ENCODE measurements at places on chromosomes 16 and 17.
A peak's percentile ranks its signal among the peaks of the same experiment; 100 is the strongest.

DNA sequence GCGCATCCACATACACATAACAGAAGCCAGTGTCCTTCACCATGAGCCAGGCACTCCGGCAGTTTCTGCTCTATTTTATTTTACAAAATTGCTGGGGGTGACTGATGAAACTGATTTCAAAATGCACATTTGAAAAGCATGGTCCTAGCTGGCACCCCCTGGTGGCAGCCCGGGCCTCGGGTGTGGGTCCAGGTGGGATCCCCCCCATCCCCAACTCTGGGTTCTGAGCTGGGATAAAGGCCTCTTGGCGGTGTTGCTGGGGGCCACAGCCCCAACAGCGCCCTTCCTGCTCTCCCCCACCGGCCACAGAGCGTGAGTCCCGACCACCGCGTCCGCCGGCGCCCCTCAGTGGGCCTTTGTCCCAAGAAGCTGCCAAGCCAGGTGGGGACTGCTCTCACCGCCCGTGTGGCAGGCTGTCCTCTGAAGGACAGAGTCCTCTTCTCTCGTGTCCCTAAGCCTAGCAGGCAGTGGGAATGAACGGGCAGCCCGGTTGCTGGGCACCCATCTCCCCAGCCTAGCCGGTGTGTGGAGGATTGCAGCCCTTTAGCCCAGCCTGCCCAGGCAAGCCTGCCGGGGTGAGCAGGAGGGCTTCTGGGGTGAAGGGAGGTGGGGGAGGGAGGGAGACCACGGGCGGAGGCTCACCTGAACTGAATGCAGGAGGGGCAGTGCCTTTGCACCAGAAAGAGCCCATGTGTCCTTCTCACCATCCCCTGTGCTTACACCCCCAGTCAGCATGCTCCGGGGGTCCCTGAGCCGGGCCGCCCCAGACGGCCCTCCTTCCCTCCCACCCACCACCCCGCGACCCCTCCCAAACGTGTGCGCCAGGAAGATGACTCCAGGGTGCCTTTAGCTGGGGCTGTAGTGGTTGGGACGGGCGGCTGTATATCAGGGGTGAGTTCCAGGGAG lies 898 bp downstream of the SNAI3 start:
- DNase-seq, result peak; percentile 81

DNA sequence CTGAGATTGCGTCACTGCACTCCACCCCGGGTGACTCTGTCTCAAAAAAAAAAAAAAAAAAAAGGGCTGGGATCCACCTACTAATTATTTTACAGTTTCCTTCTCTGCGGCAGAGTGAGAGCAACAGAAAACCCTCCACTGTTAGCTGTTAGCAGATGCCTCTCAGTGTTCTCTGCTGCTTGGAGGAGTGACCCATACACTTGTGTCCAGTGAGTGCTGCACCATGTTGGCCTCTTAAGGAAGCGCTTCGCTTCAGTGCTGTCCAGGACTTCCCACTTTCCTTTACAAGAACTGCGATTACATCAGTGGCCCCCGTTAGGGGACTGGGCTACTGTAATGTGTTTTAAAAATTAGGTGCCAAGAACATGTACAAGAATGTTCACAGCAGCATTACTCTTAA lies 18.4 kb upstream of the CLEC18B start:
- DNase-seq, result no peak

GRCh38 chr17:40072735-40073346 lies 10.1 kb downstream of the THRA start:
- DNase-seq, result no peak

DNA sequence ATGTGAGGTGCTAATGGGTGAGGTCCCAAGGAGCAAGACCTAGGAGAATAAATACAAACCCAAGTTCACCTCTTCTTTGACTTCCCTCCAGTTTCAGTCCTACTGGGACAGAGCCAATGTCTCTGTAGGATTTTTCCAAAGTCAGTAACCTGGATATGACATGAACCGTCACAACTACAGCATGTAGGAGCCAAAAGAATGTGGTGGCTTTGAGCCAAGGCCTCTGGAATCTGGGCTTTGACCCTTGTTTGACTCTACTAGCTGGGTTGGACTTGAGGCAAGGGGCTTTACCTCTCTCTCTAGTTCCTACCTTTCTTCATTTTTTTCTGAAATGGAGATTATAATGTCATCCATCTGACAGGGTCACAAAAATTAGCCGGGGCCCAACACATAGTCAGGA lies 91.4 kb downstream of the CACNG3 start:
- DNase-seq, result no peak

GRCh38 chr16:22927306-22927705 lies 113.3 kb downstream of the HS3ST2 start:
- DNase-seq, result no peak

- DNase-seq, result no peak
These were observed 694.7 kb upstream of the SALL1 start for GRCh38 chr16:51845586-51846305.

DNA sequence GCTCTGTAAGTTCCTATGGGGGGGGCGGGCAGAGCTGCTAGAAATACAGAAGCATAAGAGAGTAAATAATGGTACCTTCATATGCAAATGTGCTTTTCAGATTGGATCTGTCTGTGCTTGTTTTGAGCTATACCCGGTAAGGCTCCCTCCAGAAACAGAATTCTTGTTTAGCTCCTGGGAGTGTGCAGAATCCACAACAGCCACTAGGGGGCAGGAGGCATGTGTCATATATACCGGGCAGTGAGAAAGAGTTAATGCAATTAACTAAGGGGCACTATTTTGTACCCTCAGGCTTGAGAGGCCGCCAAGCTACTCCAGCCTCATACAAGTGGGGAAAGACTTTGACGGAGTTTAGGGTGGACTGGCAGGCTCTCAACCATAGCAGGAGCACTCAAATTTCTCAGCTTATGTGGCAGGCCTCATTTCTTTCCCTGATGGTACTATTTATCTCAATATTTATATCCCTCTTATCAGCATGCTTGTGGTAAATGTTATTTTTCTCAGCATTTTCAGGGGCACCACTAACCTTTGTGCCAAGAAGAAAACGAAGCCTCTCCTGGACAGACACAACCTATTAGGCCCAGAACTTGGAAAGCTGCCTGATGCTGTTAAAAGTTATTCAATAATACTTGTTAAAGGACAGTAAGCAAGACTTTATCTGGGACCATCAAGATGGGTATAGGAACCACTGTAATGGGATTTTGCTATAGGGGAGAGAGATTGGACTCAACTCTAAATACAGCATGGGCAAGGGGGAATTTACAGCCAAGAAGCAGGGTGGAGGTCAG lies 10.7 kb upstream of the CENPV start:
- peak; percentile 71 for DNase-seq

- DNase-seq, result no peak
These were observed 33.0 kb upstream of the FOXJ1 start for GRCh38 chr17:76174037-76174436.

DNA sequence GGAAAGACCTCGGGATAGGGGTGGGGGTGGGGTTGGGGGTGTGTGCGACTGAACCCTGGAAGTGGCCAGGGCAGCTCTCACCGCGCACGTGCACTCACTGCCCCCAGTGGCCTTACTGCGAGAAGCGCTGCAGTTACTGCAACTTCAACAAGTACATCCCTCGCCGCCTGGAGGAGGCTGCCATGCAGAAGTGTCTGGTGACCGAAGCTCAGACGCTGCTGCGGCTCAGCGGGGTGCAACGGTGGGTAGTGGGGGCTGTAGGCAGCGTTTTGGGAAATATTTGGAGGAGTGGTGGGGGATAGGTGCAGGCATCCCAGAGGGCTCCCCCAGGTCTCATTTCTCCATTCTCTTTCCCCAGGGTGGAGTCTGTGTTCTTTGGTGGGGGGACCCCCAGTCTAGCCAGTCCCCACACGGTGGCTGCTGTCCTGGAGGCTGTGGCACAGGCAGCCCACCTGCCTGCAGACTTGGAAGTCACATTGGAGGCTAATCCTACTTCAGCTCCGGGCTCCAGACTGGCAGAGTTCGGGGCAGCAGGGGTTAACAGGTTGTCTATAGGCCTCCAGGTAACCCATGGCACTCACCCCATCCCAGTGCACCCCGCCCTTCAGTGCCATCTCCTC lies 972 bp downstream of the RSAD1 start:
- no peak for DNase-seq

GRCh38 chr16:3454093-3454492 lies 10.6 kb downstream of the NAA60 start:
- DNase-seq, result no peak

DNA sequence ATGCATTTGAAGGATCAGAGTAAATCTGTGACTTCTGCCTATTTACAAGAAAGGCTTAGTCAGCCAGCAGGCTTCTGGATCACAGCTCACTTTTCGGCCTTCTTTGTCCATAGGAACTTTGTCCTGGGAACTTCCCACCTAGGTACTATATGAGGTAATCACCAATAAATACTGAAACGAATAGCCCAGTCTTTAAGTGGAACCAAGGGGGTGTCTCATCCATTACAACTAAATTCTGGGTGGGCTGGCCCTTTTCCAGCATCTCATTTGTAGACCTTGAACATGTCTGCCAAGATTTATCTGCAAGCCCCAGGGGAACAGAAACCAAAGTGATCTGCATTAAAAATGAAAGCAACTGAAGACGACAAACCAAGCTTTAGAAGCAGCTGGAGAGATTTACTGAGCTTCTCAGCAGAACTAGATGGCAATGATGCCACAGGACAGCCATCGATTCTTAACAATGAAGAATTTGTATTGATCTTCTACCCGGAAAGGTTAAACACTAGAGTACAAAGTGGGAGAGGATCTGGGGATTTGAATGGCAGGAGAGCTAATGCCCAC lies 55.5 kb downstream of the SNX11 start:
- DNase-seq, result no peak

DNA sequence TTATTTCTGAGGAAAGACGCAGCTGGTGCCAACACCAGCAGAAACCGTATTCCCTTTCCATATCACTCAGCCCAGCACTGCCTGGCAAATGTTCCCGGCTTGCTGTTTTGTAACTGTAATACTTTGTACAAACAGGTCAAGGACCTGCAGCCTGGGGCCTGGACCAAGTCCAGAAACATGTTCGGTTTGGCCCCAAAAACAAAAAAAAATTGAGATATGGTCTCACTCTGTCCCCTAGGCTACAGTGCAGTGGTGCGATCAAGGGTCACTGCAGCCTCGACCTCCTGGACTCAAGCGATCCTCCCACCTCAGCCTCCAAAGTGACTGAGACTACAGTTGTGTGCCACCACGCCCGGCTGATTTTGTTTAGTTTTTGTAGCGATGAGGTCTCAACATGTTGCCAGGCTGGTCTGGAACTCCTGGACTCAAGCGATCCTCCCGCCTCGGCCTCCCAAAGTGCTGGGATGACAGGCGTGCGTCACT lies 1.2 kb downstream of the HAGH start:
- peak; percentile 21 for DNase-seq

GRCh38 chr17:41521574-41522261 lies 3.0 kb upstream of the KRT15 start:
- DNase-seq, result no peak

- no peak for DNase-seq
These were observed 4.7 kb downstream of the HS3ST6 start for GRCh38 chr16:1913327-1914083.

GRCh38 chr16:58422809-58423208 lies 30.5 kb downstream of the GINS3 start:
- no peak for DNase-seq

DNA sequence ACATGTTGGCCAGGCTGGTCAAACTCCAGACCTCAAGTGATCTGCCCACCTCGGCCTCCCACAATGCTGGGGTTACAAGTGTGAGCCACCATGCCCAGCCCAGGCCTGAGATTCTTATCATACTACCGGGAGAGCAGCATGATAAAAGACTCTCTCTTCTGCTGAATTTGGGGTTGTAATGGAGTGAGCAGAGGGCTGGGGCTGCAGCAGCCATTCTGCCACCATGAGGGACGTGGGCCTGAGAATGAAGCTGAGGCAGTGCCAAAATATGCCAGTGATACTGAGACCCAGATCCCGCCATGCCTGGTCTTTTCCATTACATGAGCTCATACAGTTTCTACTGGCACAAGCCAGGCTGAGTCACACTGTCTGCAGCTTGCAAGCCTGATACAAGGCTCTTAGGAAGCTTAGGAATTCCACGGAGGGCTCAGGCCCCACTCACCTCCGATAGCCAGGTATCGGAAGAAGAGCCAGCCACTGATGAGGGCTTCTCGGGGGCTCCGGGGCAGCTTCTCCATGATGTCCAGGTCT lies 19.6 kb upstream of the P2RX1 start:
- DNase-seq, result no peak

GRCh38 chr17:81018044-81018802 lies 16.7 kb upstream of the BAIAP2 start:
- DNase-seq, result peak; percentile 68

DNA sequence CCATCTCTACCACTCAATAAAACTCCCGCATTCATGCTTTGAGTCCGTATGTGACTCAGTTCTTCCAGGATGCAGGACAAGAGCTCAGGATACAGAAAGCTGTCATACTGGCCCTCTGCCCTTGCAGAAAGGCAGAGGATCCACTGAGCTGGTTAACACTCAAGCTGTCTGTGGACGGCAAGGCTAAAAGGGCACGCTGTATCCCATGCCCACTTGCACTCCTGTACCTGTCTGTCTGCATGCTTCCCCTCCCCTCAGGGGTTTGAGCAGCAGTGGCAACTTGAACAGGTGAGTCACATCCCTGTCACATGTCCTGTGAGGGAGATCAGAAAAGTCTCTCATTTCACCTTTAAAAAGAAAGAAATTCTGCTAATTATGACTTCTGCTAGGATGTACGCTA lies 293.8 kb downstream of the HS3ST3B1 start:
- no peak for DNase-seq

GRCh38 chr17:3905017-3905520 lies 11.2 kb downstream of the P2RX1 start:
- no peak for DNase-seq

DNA sequence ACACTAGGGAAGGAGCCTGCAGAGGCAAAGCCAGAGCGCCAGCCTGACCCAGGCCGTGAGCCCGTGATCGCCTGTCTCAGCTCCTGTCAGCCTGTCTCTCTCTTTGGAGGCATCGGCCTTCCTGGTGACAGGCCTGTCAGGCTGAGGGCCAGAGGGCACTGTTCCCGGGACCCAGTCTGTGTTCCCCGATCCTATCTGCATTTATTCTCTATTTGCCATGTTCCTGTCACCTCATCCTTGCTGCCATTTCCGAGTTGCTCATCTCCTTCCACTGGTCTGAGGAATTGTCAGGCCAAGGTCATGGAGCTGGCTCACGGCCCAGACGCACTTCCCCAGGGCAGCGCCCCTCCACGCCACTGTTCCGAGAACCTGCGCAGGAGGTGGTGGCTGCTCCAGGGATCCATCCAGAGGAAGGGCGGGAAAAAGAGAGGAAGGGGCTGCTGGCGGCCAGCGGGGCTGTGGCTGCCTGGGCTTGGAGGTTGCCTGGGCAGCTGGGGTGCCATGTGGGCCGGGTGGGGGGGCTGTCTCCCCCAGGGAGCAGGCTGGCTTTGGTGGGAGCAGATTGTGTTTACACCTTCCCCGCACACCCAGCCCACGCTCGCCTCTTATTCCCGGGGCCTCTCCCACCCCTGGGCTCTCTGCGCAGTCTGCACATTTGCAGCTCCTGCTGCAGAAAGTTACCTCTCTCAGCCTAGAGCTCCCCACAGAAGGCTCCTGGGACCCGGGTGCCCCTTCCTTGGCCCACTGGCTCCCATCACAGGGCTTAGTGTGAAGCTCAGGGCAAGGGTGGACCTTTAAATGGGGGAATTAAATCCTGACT lies 4.9 kb downstream of the PRCD start:
- no peak for DNase-seq

Measured in activated naive CD8-positive, alpha-beta T cell treated with anti-CD3 and anti-CD28 coated beads, Interleukin-2, amount 10 ng/mL, durations not matched to agents 7 days and 5 days (primary cell).